Activated T-cell treated with anti-CD3 and anti-CD28 coated beads, Interleukin-2, amount 50 U/mL, for 72 hours (primary cell): ENCODE measurements at places on chromosomes 5 and 9.

DNA sequence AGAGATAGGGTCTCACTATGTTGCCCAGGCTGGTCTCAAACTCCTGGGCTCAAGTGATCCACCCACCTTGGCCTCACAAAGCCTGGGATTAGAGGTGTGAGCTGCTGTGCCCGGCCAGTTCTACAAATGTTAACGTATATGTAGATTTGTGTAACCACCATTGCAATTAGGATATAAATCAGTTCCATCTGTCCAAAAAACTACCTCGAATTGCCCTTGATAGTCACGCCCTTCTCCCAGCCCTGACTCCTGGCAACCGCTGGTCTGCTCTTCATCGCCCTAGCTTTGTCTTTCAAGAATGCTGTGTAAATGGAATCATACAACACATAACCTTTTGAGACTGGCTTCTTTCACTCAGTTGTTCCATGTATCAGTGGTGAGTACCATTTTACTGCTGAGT, 46.1 kb upstream of the PPARGC1B start:
- DNase-seq: no peak

DNA sequence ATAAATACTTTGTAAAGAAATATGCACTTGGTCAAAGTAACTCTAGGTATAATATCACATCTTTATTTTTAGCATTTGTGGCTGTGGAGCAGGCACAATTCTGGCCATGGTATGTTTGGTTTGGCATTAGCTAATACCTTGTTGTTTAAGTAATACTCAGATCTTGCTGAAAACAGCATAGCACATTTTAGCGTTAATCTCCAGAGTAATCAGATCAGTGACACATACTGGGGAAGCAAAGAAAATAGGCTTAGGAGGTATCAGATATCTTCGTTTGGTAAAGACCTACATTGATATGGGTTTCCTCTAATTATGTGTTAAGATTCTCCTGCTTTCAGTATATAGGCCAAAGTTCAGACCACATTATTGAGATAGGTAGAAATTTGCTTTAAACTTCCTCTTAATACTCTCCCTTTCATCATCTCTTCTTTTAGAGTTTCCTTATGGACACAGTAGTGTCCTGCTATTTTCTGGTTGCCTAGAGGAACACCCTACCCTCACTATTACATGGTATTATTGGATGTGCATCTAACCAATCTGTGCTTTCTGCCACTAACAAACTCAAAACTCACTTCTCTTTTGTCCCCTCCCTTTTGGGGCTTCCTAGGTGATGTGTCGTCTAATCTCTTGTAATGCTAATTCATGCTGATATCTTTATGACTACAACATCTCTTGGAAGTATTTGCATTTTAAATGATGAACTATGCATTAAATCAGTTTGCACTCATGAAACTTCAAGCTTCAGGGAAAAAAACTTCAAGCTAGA, 437.3 kb upstream of the ADAMTSL1 start:
- DNase-seq: no peak

DNA sequence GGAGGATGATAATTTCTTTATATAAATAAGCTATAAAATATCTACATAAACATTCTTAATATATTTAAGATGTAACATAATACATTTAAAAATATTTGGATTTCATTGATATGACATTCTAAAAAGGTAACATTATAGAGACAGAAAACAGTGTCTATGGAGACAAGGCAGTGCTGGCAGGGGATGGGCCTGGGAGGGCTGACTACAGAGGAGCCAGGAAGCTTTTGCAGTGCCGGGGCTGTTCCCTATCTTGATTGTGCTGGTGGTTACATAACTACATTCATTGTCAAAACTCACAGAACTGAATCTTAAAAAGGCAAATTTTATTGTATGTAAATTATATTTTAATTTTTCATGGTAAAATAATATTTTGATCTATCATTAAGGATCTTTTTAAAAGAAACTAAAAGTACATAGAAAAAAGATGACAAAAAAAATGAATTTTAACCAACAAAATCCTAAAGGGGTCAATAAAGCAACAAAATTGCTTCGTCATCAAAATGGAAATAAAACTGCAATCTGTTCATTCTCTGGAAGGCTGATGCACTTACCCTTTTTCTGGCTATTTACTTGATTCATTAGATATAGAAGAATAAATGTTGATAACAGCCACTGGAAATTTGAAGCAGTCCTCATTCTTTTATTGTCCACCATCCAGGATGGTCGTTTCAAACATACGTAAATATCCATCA, 26.3 kb downstream of the LIFR start:
- no peak for DNase-seq

DNA sequence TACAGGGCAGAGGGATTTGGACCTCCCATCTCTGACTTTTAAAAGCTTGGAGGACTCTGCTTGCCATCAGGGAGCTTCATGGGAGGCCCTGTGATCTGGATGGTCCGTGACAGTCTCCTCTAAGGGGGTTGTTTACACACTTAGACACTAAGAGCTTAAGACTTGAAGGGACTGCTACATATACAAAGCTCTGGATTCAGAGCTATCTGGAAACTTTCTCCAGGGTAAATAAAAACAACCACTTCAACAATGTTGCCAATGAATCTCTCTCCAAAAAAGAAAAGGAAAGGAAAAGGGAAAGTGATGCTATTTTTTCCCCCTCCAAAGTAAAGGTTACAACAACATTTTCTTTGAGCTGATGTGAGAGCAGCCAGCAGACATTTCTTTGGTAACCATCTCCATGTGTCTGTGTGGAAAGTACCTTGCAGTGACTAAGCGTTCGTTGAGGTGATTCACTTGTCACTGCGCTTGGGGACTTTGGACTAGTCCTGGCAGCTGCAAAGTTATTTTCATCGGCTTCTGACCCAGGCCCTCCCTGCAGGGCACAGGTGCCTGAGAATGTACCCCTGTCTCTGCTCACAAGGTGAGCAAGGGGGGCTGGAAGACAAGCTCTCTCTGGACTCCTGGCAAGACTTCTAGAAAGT, 262.1 kb upstream of the KLF4 start:
- peak; percentile 7 for DNase-seq

DNA sequence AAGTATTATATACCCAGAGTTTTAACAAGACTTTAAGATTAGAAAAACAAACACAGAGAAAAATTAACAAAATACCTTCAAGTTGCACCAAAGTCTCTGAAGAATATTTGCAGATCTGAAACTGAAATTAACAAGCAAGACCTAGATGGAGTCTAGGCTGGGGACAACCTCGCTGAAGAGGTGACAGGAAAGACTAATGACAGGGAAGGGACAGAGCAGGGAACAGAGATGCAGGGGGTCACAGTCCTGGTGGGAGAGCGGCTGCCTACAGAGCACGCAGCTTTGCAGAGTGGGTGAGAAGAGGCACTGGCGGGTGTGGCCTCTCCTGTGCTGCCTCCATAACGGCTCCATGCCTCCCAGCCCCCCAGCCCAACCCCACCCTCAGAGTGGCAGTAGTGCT, 13.5 kb downstream of the RETREG1 start:
- no peak for DNase-seq

GRCh38 chr5:139376364-139376763, 6.7 kb downstream of the SLC23A1 start:
- DNase-seq: no peak

GRCh38 chr5:118902656-118903438, 85.5 kb downstream of the DTWD2 start:
- no peak for DNase-seq

DNA sequence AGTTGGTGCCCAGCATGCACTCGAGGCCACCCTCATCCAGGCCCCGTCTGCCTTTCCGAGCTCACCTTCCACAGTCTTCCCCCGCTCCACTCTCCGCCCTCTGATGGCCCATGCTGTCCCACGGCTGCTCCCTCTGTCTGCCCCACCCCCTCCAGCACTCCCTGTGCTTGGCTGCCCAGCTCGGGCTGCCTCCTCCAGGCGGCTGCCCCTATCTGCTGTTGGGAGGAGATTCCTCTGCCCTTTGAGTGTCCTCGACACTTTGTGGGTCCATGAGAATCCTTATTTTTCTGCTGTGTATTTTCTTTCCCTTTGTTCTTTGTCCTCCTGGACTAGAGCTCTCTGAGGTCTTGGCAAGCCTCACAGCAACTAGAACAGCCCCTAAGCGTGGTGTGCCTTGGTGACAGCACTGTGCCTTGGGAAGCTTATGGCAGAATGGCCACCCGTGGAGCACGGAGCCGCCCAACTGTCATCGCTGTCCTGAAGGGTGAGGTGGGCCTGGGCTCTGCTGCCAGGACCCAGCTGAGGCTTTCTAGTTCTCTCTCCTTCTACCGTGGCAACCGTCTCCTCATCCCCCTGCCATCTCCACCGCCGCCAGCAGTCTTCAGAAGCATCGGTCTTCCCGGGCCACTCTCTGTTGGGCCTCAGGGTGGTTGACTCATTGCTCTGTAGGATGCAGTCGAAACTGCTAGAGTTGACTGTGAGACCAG, 5.2 kb downstream of the NTMT1 start:
- DNase-seq: no peak

GRCh38 chr9:97076238-97076637, 37.3 kb upstream of the CTSV start:
- no peak for DNase-seq

GRCh38 chr5:2480871-2481270, 270.6 kb downstream of the IRX2 start:
- no peak for DNase-seq

- peak; percentile 92 for DNase-seq
Observed at GRCh38 chr9:124869986-124870560, 8.1 kb downstream of the ARPC5L start.

DNA sequence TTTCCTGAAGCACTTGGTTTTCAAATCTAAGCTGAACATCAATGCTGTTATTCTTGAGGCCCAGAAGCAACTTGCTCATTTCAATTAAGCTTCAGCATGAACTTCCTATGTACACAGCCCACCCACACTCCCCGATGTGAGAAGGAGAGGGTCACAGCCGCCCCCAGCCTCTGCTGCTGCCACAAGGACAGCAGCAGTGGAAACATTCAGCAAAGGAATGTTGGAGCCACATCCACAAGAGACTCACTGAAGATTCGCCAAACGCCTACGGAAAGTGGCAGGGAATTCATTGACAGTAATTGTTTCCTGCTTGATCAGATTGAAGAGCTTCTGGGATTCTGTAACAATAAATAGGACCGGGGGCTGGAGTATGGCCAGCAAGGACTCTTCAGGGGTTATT, 2.9 kb downstream of the TGFBI start:
- DNase-seq: no peak

GRCh38 chr9:137167277-137167746, 2.5 kb downstream of the LRRC26 start:
- DNase-seq: no peak

GRCh38 chr5:12854386-12854785, 950.1 kb upstream of the CTNND2 start:
- no peak for DNase-seq

DNA sequence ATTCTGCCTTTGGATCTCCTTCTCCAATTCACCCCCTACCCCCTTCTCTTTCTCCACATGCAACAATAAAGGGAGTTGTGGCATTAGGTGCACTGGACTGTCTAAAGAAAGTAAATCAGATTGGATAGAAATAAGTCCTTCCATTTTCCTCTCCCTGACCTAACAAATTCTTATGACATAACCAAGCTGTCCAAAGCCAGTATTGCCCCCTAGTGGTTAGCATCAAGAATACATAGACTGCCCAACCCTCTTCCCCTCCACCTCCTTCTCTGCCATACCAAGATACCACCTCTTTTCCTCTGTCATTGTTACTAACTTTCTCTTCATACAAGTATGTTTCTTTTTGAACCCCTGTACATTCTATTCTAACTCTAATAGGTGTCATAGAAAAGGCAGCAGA, 45.7 kb downstream of the PPARGC1B start:
- no peak for DNase-seq

DNA sequence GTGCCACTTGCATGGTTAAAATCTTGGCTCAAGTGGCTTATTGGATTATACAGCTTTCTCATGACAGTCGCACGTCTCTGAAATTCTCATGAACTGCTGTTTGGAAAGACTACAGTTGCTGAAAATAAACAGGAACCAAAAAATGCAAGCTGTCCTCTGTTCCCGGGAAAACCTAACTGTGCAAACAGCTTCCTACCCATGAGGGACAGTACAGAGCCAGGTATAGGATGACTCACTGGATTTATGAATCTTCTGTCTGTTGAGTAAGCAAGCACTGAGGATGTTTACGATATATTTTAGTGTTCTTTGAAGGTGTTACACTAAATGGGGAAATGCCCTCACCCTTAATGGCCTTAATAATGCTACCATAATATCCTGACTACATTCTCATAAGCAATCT, 380.3 kb upstream of the TNC start:
- no peak for DNase-seq

- no peak for DNase-seq
Observed at GRCh38 chr9:135826188-135826545, 81.2 kb downstream of the CAMSAP1 start.

DNA sequence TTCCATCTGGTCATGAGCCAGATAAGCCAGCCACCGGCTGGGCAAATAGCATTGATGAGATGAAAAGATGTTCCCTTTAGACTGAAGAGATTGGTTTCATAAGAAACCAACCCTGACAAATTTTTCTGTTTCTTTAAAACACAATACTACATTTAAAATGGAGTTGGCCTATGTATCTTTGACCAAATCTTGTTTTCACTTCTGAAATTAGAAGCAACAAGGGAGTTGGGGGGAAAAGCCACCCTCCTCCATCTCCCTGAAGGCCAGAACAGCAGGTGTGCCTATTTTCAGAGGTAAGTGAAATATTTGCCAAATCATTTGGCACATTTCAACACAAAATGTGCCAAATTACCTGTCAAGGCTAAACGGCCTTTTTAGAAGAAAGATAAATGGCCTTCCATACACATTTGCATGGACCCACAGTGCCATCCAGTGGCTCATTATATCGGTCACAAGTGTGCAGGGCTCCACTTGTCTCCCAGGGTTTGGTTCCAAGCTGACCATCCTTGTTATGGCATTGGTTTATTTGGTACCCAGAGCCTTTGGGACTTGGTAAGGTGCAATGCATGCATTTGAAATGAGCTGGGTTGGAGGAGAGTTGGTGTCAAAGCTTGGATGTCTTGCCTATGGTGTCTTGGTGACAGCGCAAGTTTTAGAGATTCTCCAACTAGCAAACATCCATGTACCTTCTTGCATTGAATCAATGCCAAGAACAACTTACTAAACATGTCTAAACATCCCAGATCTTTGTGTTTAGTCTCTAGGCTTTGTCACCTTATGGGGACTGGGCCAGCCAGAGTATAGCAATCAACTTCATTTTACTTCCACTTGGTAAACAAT, 372.0 kb upstream of the KIF2A start:
- peak; percentile 7 for DNase-seq

- DNase-seq: no peak
Observed at GRCh38 chr5:437281-437771, 5.7 kb upstream of the EXOC3 start.

- no peak for DNase-seq
Observed at GRCh38 chr5:4453655-4454054, 686.5 kb upstream of the ADAMTS16 start.
